Transverse colon (tissue), 4 donors: ENCODE measurements at places on chromosomes 13 and 19. TPM values are rescaled to one million over a fixed set of nuclear protein-coding genes. Genes with fewer than 3 reads are reported as not detected.

GRCh38 chr19:55678121-55678671, 3.2 kb downstream of the EPN1 start:
- H3K27me3 ChIP-seq: no peaks in the 10 kb centered on the region
- peaks cover 48% of the 10 kb centered on the region for H3K4me1 ChIP-seq
- peak overlapping the region; percentile 95 for H3K27ac ChIP-seq
- no peaks in the 10 kb centered on the region for H3K36me3 ChIP-seq
- H3K4me3 ChIP-seq: no peak overlapping the region

GRCh38 chr13:53197424-53197823, 168.8 kb downstream of the OLFM4 start:
- peaks cover 30% of the 10 kb centered on the region for H3K27me3 ChIP-seq
- DNase-seq: no peak
- no peaks in the 10 kb centered on the region for H3K4me1 ChIP-seq
- H3K36me3 ChIP-seq: no peaks in the 10 kb centered on the region
- no peak overlapping the region for H3K27ac ChIP-seq

DNA sequence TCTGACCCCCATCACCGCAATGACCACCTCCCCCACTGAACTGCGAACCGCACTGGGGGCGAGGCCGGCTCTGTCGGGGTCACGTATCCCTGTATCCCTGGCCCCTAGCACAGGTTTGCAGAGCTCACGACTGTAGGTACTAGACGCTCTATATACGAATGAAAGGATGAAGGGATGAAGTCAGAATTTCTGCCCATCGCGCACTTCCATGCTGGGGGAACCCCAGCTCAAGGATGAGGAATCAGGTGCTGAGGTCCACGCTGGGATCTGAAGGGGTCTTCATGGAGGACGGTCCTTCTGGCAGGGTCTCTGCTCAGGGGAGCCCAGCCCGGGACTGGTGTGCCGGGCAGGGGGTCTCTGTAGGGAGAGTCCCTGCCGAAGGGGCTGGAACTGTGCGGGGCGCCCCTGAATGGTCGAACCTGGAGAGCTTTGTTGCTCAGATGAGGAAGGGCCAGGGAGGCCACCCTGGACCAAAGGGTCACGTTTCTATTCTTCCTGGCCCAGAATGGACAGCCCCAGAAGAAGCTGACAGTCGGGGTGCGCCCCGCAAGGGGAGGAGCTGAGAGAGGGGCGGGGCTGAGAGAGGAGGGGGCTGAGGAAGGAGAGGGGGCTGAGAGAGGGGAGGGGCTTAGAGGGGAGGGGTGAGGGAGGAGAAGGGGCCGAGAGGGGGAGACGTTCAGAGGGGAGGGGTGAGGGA, 37.9 kb upstream of the SEMA6B start:
- no peaks in the 10 kb centered on the region for H3K36me3 ChIP-seq
- DNase-seq: no peak
- no peak overlapping the region for H3K4me3 ChIP-seq
- peaks cover 81% of the 10 kb centered on the region for H3K27me3 ChIP-seq
- peaks cover 7% of the 10 kb centered on the region for H3K4me1 ChIP-seq

- no peaks in the 10 kb centered on the region for H3K27me3 ChIP-seq
- H3K27ac ChIP-seq: no peak overlapping the region
- no peak for DNase-seq
- no peak overlapping the region for H3K4me3 ChIP-seq
- H3K4me1 ChIP-seq: no peaks in the 10 kb centered on the region
- no peaks in the 10 kb centered on the region for H3K36me3 ChIP-seq
Measured at GRCh38 chr19:54928299-54928698, 19.0 kb downstream of the NLRP7 start.

DNA sequence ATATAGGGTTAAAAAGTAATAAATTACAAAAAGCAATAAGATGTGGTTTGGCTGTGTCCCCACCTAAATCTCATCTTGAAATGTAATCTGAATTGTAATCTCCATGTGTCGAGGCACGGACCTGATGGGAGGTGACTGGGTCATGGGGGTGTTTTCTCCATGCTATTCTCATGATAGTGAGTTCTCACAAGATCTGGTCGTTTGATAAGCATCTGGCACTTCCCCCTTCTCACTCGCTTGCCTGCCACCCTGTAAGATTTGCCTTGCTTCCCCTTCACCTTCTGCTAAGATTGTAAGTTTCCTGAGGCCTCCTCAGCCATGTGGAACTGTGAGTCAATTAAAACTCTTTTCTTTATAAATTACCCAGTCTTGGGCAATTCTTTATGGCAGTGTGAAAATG, 577.4 kb downstream of the TBC1D4 start:
- no peaks in the 10 kb centered on the region for H3K36me3 ChIP-seq
- H3K27ac ChIP-seq: no peak overlapping the region
- no peak for DNase-seq
- no peak overlapping the region for H3K4me3 ChIP-seq
- H3K27me3 ChIP-seq: no peaks in the 10 kb centered on the region
- no peaks in the 10 kb centered on the region for H3K4me1 ChIP-seq

- H3K4me1 ChIP-seq: no peaks in the 10 kb centered on the region
- no peak for DNase-seq
- H3K4me3 ChIP-seq: no peak overlapping the region
- no peaks in the 10 kb centered on the region for H3K36me3 ChIP-seq
- no peaks in the 10 kb centered on the region for H3K27me3 ChIP-seq
- H3K27ac ChIP-seq: no peak overlapping the region
Measured at GRCh38 chr13:23715092-23715761, 145.0 kb downstream of the TNFRSF19 start.

DNA sequence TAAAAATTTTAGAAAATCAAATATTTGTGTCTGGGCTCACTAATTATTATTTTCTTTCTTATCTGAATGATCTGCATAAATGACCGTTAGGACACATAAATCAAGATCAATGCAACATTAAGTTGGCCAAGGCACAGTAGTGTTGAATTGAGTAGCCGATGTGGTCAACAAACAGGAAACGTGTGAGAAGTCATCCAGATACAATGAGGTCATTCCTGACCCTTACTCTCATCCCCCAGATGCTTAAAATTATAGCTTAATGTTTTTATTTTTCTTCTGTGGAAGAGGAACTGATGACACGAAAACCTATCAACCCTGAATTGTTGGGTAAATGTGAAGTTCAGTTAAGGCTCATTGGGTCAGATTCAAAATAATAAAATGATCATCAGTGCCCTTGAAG, 222.9 kb downstream of the RFC3 start:
- H3K27me3 ChIP-seq: no peaks in the 10 kb centered on the region
- H3K36me3 ChIP-seq: no peaks in the 10 kb centered on the region
- H3K4me3 ChIP-seq: no peak overlapping the region
- no peak for DNase-seq
- no peaks in the 10 kb centered on the region for H3K4me1 ChIP-seq

DNA sequence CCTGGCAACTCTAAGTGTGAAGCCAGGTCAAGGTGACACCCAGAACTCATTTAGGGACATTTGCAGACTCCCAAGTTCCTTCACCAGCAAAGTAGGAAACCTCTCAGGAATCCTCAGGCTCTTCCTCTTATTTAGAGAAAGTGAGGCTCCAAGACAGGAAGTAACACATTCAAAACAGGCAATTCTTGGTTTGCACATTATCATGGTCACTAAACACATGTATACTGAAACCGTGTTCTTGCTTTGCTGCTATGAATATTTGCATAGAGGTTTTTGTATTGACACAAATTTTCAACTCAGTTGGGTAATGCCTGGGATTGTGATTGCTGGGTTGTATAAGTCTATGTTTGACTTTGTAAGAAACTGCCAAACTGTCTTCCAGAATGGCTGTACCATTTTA, 13.2 kb upstream of the URI1 start:
- no peaks in the 10 kb centered on the region for H3K27me3 ChIP-seq
- H3K27ac ChIP-seq: no peak overlapping the region
- no peak overlapping the region for H3K4me3 ChIP-seq
- H3K36me3 ChIP-seq: no peaks in the 10 kb centered on the region

GRCh38 chr13:80871481-80871880, 530.6 kb upstream of the SPRY2 start:
- no peaks in the 10 kb centered on the region for H3K36me3 ChIP-seq
- H3K27me3 ChIP-seq: no peaks in the 10 kb centered on the region
- no peak for DNase-seq
- H3K27ac ChIP-seq: no peak overlapping the region
- H3K4me1 ChIP-seq: no peaks in the 10 kb centered on the region

DNA sequence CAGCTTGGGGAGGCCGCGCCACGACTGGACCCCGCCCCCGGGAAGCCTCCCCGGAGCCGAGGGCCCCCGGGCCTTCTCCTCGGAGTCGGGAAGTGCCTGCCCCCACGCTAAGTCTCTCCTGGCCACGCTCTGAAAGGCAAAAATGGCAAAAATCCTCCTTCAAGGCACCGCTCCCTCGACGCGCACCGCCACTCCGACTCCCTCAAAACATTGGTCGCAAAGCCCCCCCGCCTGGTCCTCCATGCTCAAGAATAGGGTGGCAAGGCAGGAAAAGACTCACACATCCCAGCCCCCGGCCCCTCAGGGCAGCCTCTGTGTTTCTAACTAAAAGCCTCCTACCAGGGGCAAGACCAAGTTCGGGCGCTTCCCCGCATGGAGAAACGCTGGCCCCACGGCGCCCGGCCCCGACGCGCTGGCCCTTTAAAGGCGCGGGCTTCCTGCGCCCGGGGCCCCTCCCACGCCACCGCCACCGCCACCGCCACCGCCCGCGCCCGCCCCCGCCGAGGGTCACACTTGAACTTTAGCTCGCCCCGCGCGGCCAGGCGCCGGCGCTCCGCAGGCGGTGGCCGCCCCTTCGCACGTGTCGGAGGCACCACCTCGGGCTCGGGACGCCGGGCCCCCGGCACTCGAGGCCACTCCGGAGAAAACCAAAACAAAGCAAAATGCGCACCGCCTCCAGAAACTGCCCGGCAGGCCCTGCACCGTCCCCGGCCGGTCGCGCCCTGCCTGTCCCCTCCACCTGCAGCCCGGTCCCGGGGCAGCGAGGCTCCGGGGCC, 1.9 kb downstream of the FOXO1 start:
- H3K4me1 ChIP-seq: peaks cover 38% of the 10 kb centered on the region
- no peaks in the 10 kb centered on the region for H3K27me3 ChIP-seq
- DNase-seq: peak; percentile 90
- no peaks in the 10 kb centered on the region for H3K36me3 ChIP-seq
- peak overlapping the region; percentile 100 for H3K27ac ChIP-seq

GRCh38 chr13:95745752-95746151, 68.8 kb downstream of the DNAJC3 start:
- H3K4me1 ChIP-seq: no peaks in the 10 kb centered on the region
- no peaks in the 10 kb centered on the region for H3K36me3 ChIP-seq
- no peak overlapping the region for H3K27ac ChIP-seq
- no peak overlapping the region for H3K4me3 ChIP-seq
- no peak for DNase-seq
- no peaks in the 10 kb centered on the region for H3K27me3 ChIP-seq

DNA sequence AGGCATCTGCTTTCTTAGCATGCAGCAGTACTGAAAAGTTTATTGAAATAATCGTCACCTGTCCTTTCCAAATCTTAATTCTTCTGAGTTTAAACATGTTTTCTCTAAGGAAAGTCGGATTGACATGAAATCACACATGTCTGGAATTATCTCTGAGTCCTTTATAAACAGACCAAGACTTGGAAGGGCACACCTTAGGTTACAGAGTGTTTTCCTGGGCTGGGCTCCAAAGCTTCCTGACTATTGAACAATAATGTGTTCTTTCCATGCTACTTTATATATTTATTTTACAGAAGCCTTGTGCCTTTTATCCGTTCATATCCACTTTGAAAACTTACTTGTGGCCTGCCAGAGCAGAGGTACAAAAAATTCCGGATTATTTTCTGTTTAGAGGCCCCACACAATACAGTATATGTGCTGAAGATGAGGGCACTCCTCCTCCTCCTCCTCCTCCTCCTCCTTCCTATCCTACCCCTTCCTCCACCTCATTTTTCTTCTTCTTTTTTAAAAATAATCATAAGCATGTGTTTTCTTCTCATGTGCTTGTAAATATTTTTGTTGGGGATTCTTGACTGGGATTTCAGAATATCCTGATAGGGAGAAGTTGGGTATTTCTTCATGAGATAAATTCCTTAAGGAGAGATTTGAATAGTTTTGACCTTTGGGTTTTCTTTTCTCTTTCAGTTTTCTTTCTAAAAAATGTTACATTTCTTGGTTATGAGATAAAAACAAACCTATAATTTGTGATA, 52.3 kb downstream of the LRCH1 start:
- peaks cover 57% of the 10 kb centered on the region for H3K4me1 ChIP-seq
- peak overlapping the region; percentile 10 for H3K27ac ChIP-seq
- no peak for DNase-seq
- no peaks in the 10 kb centered on the region for H3K27me3 ChIP-seq

- H3K4me1 ChIP-seq: peaks cover 4% of the 10 kb centered on the region
- DNase-seq: no peak
- no peak overlapping the region for H3K27ac ChIP-seq
- no peaks in the 10 kb centered on the region for H3K36me3 ChIP-seq
Measured at GRCh38 chr13:41974262-41974900, 13.5 kb upstream of the VWA8 start.

DNA sequence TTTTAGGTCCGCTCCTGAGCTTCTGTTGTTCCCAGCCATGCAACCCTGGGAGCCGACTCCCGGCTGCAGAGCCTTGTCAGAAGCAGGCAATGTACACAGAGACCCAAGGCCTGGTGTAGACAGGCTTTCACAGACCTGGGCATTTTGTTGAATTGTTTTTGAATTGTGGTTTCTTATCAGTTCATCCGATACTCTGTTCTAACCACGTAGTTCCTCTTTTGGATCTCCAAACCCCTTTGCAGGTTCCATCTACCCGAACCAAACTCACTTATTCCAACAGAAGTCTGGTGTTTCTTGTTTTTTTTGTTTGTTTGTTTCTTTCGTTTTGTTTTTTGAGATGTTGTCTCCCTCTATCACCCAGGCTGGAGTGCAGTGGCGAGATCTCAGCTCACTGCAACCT, 6.3 kb upstream of the NLRP2 start:
- H3K27ac ChIP-seq: no peak overlapping the region
- no peak overlapping the region for H3K4me3 ChIP-seq
- H3K27me3 ChIP-seq: no peaks in the 10 kb centered on the region
- no peaks in the 10 kb centered on the region for H3K36me3 ChIP-seq
- DNase-seq: no peak
- no peaks in the 10 kb centered on the region for H3K4me1 ChIP-seq

- no peak for DNase-seq
- H3K4me3 ChIP-seq: no peak overlapping the region
- H3K27ac ChIP-seq: no peak overlapping the region
- no peaks in the 10 kb centered on the region for H3K27me3 ChIP-seq
Measured at GRCh38 chr19:20607943-20608342, 42.4 kb upstream of the ZNF737 start.

Gene CCDC70
- total RNA-seq: not detected

Gene CCNE1
- total RNA-seq: 1.7 TPM

Gene KLK1
- total RNA-seq: 29.7 TPM

Gene AP1M2
- total RNA-seq: 111 TPM

Gene COX6B1
- 863 TPM for total RNA-seq

Gene NANOS3
- not detected for total RNA-seq

Gene HSD11B1L
- total RNA-seq: 30.1 TPM
